Karpas-422 (cell line): ENCODE measurements at places on chromosomes 11 and 22. TPM values are rescaled to one million over a fixed set of nuclear protein-coding genes. Genes with fewer than 3 reads are reported as not detected.

DNA sequence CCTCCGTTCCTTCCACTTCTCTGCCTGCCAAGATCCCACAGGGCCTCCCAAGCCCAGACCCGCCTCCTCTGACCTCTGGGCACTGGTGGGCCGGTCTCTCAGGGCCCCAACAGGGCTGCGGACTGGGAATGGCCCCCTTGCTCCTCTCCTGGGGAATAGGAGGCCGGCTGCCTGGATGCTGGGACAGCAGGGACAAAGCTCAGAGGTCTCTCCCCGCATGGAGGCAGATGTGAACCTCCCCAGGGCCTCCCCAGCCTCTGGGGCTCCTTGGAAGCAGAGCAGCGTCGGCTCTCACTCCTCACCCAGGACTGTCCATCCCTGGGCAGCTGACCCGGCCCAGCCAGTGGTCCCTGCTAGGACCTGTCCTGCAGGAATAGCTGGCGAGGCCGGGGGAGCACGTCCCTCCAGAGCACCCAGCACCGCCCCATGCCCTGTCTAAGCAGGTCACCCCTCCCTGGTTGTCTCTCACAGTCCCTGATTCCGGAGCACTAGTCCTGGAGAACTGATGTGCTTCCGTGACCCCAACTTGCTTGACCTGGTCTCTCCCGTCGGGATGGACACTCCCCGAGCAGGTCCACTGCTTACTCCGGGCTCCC lies 85.8 kb downstream of the RTL6 start:
- no peak for DNase-seq

DNA sequence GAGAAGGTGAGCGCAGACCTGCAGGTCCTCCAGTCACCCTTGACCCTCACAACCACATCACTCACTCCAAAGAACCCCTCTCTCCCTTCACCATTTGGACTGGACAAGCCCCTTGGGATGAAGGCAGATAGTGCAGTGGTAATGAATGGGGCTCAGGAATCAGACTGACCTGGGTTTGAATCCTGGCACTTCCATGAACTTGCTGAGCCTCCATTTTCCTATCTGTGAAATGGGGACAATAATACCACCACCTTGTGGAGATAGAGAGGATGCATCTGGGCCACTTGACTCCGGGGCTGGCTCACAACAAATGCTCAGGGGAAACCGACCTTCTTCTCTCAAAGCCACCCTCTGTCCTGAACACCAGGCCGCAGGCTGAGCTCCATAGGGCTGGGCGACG lies 178.1 kb downstream of the ST3GAL4 start:
- no peak for DNase-seq

DNA sequence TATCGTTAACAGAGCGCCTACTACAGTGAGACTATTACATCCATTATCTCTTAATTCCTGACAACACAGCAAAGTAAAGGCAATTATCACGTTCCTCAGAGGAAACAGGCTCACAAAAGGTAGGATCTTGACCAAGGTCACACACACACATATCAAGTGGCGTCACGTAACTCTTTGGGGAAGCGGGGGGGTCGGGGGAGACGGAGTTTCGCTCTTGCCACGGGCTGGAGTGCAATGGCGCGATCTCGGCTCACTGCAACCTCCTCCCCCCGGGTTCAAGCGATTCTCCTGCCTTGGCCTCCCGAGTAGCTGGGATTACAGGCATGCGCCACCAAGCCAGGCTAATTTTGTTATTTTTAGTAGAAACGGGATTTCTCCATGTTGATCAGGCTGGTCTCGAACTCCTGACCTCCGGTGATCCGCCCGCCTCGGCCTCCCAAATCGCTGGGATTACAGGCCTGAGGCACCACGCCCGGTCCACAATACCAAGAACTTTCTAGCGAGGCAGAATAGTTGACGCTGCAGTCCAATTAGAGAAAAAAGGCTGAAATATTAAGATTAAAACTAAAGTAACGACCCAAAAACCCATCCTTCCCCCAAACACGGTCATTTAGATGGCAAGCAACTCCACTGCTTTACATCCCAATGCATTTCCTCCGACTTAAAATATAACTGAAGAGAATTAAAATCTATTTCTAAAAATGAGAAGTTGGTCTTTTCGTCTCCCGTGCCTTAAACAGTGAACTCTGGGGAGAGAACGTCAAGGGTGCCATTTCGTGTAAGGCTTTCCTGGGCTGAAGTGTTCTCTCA lies 1.2 kb downstream of the DDX17 start:
- DNase-seq: peak; percentile 63

GRCh38 chr11:13972944-13973343 lies 10.4 kb downstream of the SPON1 start:
- DNase-seq: no peak

- no peak for DNase-seq
These were observed 724.9 kb upstream of the TENM4 start for GRCh38 chr11:80165744-80166143.

DNA sequence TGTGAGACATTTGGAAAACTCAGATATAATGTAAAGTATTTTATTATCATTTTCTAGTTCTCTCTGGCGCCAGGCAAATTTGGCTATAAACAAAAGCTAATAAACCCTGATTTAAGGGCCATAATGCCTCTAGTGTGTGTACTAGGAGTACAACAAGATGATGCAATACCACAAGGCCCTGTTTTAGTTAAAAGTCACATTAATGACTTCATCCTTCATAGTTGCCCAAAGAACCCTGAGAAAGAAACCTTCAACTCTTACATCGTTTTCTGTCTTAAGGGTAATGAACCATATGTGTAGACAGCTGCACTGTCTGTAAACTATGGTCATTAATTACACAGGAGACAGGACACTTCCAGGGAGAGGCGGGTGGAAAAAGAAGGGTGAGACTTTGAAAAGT lies 538.4 kb downstream of the FAM181B start:
- DNase-seq: no peak

GRCh38 chr22:16958475-16958874 lies 49.5 kb downstream of the GAB4 start:
- no peak for DNase-seq

DNA sequence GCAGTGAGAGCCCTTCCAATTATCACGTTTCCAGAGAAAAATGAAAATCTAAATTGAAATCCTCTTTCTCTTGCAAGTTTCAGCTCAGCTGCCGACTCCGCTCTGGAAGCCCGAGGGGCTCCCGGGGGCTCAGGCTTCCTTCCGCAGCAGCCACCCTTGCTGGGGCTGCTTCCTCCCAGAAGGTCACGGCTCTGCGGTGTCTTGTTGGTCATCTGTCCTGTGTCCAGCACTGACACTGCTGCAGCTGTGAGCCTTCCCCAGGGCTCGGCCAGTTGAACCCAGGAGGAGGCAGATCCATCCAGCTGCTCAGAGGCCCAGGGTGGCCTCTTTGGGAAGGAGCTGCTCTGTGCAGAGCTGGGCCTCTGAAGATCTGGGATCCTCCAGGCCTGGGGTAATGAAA lies 1337.2 kb downstream of the TBC1D22A start:
- no peak for DNase-seq

- DNase-seq: no peak
These were observed 29.8 kb downstream of the LMO2 start for GRCh38 chr11:33861941-33862589.

DDX10 gene
- 103 and 121 TPM in 2 replicates for total RNA-seq

CCDC87 gene
- 0.22 and 0.75 TPM in 2 replicates for total RNA-seq

LPXN gene
- total RNA-seq: 127 and 179 TPM in 2 replicates

GLB1L3 gene
- not detected in 2 replicates for total RNA-seq

NAP1L4 gene
- total RNA-seq: 80.5 and 171 TPM in 2 replicates

FXYD6 gene
- total RNA-seq: not detected in 2 replicates
